ENCODE measurements at places on chromosomes 16 and 17.

- DNase-seq, result no peak
These were observed 35.7 kb upstream of the GSG1L start for GRCh38 chr16:28098959-28099945.

DNA sequence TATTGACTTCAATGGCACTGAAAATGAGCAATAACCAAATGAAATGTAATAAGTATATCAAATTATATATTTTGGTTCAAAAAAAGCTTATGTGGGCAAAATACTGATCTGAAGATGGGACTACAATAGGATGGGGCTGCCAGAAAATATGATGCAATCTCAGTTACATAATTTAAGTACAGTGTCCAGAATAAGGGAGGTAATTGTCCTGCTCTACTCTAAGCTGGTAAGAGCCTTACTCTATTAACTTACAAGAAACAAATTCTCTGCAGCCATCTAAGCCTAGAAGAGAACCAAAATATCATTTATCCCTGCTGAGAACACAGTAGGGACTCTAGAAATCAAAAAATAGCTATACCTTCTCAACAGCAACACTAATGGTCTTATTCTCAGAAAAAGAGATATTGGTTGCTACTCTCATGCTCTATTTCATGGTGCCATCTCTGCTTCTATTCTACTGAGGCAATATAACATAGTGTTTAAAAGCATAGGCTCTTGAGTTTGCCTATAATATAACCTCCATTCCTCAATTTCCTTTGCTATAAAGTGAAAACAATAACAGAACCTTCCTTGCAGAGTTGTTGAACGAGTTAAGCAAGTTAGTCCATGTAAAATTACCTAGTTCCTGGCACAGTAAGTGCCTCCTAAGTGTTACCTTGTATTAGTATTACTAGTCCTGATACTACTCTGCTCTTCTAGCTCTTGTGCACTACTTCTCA lies 19.9 kb downstream of the NQO1 start:
- DNase-seq, result no peak

- no peak for DNase-seq
These were observed 159.7 kb upstream of the SHISA6 start for GRCh38 chr17:11081342-11081741.

DNA sequence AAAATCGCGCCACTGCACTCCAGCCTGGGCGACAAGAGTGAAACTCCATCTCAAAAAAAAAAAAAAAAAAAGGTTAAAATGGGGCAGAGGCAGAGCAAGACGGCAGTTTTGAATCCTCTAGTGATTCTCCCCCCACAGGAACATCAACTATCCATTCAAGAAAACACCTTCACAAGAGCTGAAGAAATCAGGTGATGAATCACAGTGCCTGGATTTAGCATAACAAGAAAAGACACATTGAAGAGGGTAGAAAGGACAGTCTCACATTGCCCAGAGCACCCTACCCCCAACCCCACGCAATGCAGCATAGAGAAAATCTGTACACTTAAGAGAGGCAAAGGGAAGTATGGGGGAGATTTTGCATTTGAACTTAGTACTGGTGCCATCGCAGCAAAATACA lies 28.8 kb upstream of the RNF43 start:
- DNase-seq, result no peak

DNA sequence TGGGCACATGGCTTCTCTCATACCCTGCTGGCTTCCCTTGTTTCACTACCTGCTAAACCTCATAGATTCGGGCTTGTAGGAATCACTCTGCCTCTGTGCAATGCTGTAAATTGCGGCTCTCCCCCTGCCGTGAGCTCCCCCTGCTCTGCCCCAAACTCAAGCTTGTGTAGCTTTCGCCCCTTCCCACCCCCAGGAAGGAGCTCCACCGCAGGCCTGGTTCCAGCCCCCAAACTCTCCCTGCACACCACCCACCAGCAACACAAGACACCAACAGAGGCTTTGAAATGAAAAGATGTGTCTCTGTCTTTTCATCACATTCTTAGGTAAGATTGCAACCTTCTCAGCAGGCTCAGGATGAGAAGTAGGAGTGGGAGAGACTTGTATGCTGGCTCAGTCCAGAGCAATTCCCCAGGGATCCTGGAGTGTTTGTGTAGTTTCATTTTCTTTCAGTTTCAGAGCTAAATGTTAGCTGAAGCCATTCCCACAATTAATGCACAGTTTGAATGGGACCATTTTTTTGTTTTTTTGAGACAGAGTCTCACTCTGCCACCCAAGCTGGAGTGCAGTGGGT lies 14.2 kb downstream of the CX3CL1 start:
- no peak for DNase-seq

DNA sequence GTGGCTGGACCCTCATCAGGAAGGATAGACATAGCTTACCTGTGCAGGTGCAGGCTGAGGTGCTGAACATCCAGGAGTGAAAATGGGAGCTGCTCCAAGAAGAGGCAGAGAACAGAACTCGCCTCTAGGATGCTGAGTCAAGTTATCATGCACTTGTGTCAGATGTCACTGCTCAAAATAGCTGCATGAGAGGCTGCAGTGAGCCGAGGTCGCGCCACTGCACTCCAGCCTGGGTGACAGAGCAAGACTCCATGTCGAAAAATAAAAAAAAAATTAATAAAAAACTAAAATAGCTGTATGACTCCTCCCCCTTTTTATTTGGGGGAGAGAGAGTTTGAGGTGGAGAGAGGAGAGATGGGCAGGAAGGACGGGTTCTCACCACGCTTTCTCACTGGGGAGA lies 148.8 kb downstream of the FOXL1 start:
- DNase-seq, result no peak

DNA sequence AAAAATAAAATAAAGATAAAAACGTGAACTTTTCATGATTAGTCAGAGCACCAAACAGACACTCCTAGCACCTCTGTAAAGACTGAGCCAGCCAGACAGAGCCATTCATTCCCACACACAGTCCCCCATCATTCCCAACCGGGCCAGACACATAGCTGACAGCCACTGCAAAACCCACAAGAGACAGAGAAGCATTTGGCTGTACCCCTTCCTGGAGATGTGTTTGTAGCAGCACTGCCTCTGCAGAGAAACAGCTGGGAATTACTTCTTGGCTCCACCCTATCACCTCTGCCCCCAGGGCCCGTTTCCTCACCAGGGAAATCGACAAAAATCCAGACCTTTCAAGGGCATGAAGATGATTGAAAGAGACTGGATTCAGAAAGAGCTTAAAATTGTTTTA lies 46.4 kb downstream of the MYH11 start:
- no peak for DNase-seq

GRCh38 chr17:67837965-67838364 lies 12.7 kb downstream of the BPTF start:
- DNase-seq, result no peak

- DNase-seq, result no peak
These were observed 56.9 kb downstream of the NOS2 start for GRCh38 chr17:27743281-27743885.

DNA sequence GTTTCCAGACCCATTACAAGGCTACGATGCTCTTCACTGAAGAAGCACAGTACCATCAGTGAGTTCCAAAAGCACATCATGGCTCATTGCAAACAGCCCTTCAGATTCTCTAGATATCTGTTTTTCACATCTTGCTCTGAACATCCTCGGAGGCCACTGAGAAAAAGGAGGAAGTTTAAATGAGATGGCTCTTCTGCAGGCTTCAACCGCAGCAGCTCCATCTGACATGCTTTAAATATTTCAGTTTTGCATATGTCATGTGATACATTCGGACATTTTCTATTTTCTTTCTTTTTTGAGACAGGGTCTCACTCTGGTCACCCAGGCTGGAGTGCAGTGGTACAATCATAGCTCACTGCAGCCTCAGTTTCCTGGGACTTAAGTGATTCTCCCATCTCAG lies 396.8 kb downstream of the NPIPA8 start:
- no peak for DNase-seq

DNA sequence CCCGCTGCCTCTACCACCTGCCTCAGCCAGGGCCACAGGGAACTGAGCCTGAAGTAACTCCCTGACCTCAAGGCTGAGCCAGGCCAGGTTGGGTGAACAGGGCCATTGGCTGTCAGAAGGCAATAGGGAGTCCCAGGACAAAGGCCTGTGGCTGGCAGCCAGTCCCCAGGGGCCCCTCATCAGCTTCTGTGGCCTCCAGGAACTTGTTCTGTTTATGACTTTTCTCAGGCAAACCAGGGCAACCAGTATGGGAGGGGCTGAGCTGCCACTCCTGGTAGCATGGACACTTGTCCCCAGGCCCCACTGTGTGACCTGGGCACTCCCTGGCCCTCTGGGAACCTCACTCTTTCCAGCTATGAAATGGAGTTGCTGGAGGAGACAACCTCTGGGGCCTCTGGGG lies 40.1 kb downstream of the CPNE2 start:
- DNase-seq, result no peak

DNA sequence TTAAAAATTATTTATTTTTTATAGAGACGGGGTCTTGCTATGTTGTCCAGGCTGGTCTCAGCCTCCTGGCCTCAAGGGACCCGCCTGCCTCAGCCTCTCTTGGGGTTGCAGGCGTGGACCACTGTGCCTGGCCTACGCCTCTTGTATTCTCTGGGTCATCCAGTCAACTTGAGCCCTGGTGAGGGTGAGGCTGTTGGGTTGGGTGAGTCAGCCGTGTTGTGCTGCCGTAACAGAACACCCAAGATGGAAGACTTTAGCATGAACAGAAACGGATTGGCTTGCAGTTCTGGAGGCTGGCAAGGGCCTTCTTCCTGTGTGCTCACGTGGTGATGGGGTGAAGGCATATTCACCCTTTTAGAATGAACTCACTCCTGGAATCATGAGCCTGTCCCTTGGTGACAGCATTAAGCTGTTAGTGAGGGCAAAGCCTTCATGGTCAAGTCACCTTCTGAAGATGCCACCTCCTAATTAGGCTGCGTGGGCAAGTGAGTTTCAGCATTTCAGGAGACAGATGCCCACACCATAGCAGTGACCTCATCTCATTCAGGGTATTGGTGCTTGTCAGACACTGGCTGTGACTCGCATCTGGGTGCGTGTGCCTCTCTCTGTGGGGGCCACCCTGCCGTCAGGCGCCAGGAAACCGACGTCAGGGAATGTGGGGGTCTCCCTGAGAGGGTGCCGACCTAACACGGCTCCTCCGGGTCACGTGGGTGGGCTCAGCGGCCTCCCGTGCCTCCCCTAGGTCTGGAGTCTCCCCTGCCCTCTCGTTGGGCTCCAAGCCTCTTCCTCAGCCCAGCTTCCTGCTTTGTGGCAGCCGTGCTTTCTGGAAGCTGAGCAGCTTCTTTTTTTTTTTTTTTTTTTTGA lies 49.8 kb downstream of the WDR45B start:
- DNase-seq, result no peak

GRCh38 chr17:77128896-77129567 lies 11.7 kb upstream of the SEC14L1 start:
- DNase-seq, result no peak

- DNase-seq, result peak; percentile 57
These were observed at the start of gene MMD for GRCh38 chr17:55421179-55421934. Gene MMD, minus strand, starts transcription at chr17:55421835. Its CDS starts 140 bp downstream, at chr17:55421695.

DNA sequence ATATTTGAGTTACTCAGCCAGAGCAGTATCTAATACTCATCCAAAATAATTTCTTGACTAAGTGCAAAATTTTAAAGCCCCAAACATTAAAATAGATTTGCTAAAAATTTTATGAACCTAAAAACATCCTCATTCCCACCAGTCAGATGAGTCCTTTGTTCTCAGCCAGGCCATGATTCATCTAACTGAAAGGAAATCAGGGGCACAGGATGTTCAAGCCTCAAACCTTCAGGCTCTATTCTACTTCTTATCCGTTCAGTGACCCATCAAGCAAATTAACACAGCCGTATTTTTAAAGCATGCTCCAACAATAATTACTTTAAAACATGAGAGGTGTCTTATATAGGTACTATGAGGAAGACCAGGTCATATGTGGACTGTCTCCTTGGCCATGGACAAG lies 176.5 kb upstream of the MON1B start:
- no peak for DNase-seq

DNA sequence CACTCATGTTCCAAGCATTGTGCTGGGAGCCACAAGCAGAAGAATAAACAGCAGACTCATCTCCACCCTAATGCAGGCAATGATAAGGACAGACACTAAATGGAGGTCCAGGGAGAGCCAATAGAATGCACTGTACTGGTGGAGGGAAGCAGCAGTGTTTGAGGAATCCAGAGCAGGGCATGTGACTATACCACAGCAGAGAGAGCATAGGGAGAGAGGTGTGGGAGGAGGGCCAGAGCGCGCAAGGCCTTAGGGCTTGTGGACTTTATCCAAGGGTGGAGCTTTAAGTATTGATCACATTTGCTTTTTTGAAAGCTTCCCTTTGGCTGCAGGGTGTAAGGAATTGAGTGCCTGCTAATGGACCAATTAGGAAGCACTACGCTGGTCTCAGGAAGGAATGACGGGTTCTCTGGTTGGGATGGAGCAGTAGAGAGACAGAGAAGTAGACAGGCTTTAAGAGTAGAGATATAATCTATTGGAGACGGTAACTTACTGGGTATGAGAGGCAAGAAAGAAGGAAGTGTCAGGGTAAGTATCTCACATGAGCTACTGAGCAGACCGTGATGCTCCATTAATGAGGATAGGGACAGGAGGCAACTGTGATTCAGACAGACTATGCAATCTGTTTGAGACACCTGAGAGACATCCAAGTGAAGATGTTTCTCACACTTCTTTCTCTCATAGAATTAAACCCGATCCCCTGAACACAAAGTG lies 82.2 kb downstream of the MYO1D start:
- DNase-seq, result no peak

- no peak for DNase-seq
These were observed 21.0 kb upstream of the HERPUD1 start for GRCh38 chr16:56910654-56911539.

- no peak for DNase-seq
These were observed 2.6 kb downstream of the SLC5A2 start for GRCh38 chr16:31485571-31485970.

DNA sequence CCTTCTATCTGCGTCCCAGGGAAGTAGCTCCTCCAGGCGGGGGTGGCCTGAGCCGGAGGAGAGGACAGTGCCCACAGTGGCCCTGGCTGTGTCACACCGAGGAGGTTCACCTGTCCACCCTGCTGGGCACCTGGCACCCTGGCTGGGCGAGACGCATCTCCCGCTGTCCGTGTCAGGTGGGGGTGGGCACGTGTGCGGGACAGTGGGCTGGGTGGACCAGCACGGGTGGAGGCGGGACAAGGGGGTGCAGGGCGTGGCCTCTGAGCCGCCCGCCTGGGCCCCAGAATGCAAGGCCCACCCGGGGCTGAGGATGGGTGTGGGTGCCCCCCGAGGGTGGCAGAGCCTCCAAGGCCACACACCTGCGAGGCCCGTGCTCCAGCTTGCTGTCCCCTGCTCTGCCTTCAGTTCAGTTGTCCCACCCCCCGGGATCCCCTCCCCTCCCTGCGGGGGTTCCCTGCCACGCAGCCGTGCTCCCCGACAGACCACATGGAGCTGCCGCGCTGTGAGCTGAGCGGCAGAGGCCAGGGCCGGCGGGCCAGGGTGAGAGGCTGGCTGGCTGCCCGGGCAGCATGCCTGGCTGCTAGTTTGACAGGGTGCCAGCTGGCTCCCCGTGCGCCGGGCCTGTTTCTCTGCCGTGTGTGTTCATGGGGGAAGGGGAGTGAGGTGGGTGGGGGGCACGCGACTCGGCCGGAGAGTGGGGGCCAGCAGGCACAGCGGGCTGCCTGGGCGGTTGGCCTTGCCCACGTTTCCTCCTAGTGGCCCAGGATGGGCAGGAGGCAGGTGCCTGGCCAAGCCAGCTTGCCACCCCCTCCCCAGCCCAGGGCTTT lies 33.9 kb downstream of the BAHCC1 start:
- no peak for DNase-seq
